Activated CD4-positive, CD25-positive, alpha-beta regulatory T cell treated with anti-CD3 and anti-CD28 coated beads, Interleukin-2, amount 50 U/mL, for 72 hours (primary cell): ENCODE measurements at places on chromosomes 13 and 19.
A peak's percentile ranks its signal among the peaks of the same experiment; 100 is the strongest.

GRCh38 chr13:39913339-39913738 lies 257.9 kb downstream of the COG6 start:
- no peak for DNase-seq

GRCh38 chr19:40671404-40671803 lies 19.0 kb downstream of the NUMBL start:
- no peak for DNase-seq

DNA sequence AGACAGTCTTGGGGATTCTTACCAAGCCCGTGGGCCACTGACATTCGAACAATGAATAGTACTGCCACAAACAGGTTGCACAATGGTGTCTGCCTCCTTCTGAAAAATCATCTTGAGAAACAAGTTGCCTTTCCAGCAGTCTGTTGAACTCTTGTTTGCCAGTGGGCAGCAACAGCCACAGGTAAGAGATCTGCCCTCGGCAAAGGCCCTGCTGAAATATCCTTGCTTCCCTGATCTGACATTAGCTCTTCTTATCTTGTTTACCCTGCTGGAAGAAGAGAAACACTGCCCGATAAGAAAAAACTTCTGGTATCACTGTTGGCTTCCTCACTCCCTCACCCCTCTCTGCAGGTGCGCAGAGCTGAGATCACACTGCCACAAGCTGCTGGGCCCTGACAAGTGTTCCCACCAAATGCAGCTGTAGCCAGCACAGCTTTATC lies 2.0 kb downstream of the DOCK9 start:
- DNase-seq: no peak

DNA sequence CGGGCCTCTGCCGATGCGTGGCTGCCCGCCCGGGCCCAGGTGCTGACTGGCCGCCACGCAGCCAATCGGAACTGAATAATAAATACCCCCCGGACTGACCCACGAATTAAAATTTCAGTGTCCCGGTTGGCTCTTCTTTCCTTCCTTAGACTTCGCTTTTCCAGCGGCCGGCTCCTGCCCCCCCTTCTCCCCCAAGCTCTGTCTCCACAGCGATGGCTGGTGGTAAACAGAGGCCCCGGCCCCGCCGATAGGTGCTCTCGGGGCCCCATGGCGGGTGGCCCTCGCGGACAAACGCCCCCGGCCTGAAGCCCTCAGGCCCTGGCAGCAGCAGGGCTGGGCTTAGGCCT lies 2.6 kb downstream of the ZBTB7A start:
- DNase-seq: no peak

- DNase-seq: no peak
These were observed 1.3 kb upstream of the GALP start for GRCh38 chr19:56174550-56174949.

GRCh38 chr19:47495478-47496372 lies 11.7 kb upstream of the KPTN start:
- no peak for DNase-seq

DNA sequence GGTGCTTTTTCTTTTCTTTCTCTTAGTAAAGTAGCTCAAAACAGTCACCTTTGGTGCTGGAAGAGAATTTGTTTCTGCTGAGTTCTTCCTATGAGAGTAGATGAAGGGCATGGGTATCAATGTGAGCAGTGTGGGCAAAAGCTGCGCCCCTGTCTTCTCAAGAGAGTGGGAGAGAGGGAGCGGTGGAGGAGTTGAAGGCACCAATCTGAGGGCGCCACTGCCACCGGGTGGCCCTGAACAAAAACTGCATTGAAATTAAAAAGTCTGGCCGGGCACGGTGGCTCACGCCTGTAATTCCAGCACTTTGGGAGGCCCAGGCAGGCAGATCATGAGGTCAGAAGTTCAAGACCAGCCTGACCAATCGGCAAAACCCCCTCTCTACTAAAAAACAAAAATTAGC lies 28.7 kb upstream of the EPHX3 start:
- no peak for DNase-seq

DNA sequence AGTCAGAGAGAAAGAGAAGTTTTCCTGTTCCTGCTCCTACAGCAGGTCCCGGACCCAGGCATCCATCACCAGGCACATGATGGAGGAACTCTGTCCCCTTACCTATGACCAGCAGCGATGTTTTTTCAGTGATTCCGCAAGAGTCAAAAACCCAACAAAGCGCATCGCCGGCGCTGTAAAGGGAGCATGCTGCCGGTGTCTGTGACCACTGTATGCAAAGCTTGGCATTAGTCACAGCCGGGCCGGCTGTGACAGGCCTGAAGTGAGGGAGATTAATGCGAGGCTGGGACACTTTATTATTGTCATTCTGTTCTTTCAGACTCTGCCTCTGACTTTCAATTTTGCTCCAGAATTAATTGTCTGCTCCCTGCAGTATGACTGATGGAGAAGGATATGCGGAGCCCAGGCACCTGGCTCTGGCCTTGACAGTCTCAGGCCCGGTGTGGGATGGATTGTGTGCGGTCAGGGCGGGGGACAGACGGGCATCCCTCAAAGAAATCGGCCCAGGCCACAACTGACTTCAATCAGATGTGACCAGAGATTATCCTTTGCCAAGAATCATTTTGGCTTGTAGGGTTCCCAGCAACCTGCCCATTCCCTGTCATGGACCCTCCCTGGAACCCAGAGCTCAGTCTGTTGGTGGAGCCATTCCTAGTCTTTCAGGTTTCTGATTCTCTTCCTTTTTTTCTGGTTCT lies 462.0 kb upstream of the ZNF507 start:
- no peak for DNase-seq

- no peak for DNase-seq
These were observed 312.1 kb upstream of the PCDH20 start for GRCh38 chr13:61727767-61728166.

GRCh38 chr13:81395368-81395767 lies 1054.4 kb upstream of the SPRY2 start:
- DNase-seq: no peak

GRCh38 chr19:2136796-2137195 lies 14.6 kb downstream of the AP3D1 start:
- no peak for DNase-seq

- no peak for DNase-seq
These were observed 11.1 kb downstream of the TEX101 start for GRCh38 chr19:43425567-43426392.

DNA sequence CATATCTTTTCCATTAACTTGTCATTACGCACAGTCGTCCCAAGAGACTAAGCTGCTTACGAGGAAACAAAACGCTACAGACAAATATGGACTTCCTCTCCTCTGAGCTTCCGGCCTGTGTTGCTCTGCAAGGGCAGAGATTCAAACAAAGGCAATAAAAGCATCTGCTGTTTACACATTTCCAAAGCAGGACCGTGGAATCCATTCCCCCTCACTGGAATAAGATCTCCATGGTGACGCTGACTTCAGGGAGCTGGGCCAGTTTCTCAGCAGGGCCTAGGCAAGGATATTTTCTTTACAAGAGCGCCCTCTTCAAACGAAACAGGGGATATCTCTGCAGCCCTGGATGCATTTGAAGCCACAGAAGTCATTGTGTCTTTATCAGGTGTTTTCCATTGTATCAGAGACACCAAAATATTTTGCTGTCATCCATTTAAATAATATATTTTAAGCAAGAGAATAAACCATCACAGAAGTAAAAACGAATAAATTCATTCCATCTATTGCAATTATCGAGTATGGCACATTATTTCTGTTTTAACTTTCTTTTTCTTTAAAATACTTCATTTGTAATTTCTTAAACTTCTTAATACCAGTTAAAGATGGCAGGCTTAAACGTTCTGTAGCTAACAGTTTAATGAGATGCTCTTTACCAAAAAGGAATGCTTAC lies 177.5 kb downstream of the DCLK1 start:
- DNase-seq: no peak

- DNase-seq: peak; percentile 59
These were observed 9.5 kb upstream of the INSL3 start for GRCh38 chr19:17830567-17831418.

GRCh38 chr13:39676315-39676876 lies 20.9 kb downstream of the COG6 start:
- no peak for DNase-seq

- DNase-seq: no peak
These were observed 430.4 kb downstream of the IRS2 start for GRCh38 chr13:109355875-109356434.

DNA sequence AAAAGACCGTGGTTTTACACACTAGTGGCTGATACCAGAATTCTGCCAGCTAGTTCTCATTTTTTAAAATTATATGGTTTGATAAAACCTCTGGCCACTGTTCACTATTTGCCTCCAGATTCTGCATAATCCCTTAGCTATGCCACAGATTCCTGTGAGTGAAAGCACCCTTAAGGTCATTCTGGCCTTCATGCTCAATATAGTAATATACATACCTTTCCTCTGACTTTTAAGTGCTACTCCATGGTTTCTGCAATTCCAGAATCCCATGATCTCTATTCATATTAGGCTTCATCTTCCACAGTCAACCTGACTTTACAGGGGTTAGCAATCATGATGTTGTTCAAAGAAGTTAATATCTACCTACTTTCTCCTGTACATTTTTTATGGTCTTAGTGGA lies 274.1 kb upstream of the EDNRB start:
- no peak for DNase-seq

GRCh38 chr19:15673176-15673654 lies 328 bp downstream of the CYP4F12 start:
- DNase-seq: no peak

- DNase-seq: no peak
These were observed 66.3 kb downstream of the ARHGAP35 start for GRCh38 chr19:46927106-46927505.

GRCh38 chr13:89082623-89083022 lies 1411.5 kb downstream of the SLITRK5 start:
- no peak for DNase-seq

DNA sequence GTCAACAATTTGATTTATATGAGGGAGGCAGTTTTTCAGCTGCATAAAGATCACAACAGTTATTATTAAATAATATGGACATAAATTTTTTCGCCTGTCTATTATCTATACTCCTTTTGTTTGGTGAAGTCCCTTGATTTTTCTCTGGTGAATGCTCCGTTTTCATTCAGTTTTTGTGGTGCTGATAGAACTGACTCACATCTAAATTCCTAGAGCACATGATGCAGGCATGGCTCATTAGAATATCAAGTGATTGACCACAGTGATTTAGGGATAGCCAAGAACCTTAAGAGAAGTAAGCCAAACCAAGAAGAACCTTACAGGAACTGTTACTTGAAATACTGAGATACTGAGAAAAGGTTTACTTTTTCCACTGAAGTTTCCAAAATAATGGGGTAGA lies 208.9 kb downstream of the PRR20E start:
- no peak for DNase-seq

GRCh38 chr13:80217614-80218456 lies 123.1 kb downstream of the SPRY2 start:
- DNase-seq: no peak

DNA sequence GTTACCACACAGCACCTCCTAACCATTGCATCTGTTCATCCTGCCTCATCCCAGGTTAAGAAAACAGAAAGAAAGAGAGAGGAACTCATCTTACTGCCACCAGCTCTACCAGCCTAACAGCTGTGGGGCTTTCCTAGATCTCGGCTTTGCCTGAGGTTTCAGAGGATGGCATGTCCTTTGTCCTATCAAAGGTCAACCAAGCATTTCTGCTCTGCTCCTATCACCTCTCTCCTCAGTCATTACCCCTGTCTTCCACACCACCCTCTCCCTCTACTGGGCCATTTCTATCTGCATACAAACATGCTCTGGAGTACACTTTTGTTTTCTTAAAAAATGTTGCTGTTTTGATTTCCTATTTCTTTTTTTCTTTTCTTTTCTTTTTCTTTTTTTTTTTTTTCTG lies 393.3 kb downstream of the IRS2 start:
- DNase-seq: no peak

GRCh38 chr19:50830266-50831025 lies 2.9 kb downstream of the KLK15 start:
- no peak for DNase-seq

- no peak for DNase-seq
These were observed 20.9 kb upstream of the UBE2L5 start for GRCh38 chr13:30401347-30401746.

DNA sequence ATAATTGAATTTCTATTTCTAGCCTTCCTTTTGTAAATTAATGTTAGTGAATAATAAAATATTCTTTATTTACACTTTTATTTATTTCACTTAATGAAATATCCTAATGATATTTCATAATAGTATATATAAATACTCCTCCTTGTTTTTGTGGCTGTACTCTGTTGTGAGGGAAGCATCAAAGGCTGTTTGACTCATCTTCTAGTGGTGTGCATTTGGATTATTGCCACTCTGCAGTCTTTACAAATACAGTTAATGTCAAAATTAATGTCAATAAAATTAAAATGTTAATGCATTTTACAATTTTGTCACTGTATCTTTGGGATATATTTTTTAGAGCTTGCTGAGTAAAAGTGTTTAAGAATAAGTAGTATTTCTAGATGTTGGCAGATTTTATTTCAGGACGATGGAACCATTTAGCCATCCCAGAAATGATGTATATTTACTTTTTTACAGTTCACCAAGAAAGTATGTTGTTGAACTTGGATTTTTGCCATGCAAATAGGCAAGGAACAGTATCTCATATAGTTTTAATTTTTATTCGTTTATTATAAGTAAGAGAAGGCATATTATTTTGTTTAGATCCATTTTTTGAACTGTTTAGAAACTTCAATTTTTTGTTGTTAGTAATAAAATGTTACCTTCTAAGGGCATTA lies 281.2 kb upstream of the SLITRK6 start:
- no peak for DNase-seq
